ENCODE measurements at places on chromosomes 7 and 10.

- DNase-seq: no peak
These were observed 152.7 kb upstream of the FRMD4A start for GRCh38 chr10:14483417-14483816.

DNA sequence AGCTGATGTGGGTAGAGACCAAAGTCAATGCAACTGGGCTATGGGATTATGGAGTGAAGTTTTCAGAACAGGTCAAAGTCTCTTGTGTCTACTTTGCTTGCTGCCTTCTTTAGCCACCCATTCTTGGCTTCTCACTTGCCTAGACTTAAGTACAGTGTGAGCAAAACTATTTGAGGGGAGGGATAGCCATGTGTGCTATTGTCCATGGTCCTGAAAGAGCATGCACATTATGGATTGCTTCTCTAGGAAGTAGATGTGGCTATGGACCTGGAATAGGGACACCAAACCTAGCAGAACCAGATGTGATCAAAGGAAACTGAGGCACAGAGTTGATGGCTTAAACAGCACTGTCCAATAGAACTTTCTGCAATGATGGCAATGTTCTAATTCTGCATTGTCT is 81.9 kb upstream of the ZNF800 start:
- no peak for DNase-seq

GRCh38 chr10:47009215-47009838 is 98.1 kb downstream of the PTPN20 start:
- no peak for DNase-seq

DNA sequence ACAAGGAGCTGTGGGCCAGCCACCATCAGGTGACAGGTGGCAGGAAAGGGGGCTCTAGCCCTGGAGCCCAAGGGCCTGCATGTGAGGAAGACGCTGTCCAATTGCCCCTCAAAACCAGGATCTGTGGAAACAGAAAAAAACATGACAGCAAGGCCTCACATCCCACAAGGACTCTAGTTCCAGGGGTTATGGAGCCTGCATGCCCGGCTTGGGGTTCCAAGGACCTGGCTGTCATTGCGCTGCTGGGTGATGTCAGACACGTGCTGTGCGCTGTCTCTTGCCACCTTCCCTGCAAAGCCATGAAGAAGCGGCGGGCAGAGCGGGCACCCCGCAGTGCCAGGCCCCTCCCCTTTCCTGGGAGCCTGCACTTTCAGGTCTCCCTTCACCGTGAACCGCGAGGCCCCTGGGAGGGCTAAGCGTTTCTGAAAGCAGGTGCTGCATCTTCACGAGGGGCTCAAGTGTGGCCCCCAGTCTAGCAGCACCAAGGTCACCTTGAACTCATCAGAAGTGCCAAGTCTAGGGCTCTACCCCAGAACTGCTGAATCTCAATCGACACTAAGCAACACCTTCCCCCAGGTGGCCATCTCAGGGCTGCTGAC is 15.1 kb upstream of the CRYGN start:
- no peak for DNase-seq

DNA sequence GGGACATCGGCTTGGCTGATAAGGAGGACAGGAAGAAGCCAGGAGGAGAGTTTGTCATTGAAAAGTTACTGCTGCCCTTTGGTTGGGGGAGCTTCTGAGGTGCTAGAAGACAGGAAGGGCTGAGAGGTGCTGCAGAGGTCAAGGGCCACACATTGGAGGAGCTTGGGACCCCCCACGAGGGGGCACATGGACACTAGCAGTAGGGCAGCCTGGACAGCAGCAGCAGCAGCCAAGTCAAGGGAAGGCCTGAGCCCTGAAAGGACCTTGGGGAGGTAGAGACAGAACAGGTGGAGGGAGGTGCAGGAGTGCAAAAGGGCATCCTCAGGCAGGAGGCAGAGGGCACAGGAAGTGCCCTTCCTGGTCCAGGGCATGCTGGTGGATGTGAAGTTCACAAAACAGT is 439.7 kb upstream of the IGFBP3 start:
- no peak for DNase-seq

GRCh38 chr7:128427289-128427891 is 17.6 kb upstream of the IMPDH1 start:
- peak; percentile 77 for DNase-seq

GRCh38 chr7:10724449-10724848 is 249.2 kb upstream of the PHF14 start:
- no peak for DNase-seq

GRCh38 chr7:77284616-77285015 is 85.0 kb upstream of the FGL2 start:
- DNase-seq: no peak

GRCh38 chr10:114167985-114168384 is 6.0 kb downstream of the CCDC186 start:
- DNase-seq: no peak

- no peak for DNase-seq
These were observed 17.9 kb upstream of the CLEC2L start for GRCh38 chr7:139505563-139505962.

- DNase-seq: no peak
These were observed 47.6 kb upstream of the NKX6-2 start for GRCh38 chr10:132833421-132834111.

DNA sequence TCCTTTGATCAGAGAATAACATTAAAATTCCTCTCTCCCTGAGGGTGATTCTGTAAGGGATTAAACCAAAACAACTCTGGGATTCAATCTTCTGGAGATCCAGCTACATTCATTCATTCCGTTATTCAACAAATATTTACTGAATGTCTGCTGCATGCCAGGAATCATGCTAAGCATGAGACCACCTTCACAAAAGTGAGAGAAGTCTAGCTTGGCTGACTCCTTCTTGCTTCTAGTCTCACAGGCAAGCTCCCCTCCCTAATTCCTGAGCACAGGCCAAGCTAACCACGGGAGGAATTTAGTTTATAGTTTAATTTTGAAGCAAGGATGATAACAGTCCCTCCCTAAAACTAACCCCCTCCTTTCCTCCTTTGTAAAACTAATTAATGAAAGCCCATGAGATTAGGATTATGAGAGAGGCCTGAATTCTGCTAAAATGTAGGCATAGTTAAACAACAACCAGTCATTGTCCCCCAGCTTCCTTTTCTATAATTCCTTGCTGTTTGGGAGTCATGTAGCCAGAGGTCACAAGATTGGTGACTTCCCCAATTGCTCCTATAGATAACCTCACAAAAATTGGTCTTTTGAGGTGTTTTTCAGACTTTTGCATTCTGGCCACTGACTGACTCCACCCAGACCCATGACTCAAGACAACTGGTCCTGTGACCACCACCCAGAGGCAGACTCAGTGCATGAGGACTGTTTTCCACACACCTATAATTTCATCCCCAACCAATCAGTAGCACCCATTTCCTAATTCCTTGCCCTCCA is 113.5 kb downstream of the ITGB8 start:
- DNase-seq: peak; percentile 77

DNA sequence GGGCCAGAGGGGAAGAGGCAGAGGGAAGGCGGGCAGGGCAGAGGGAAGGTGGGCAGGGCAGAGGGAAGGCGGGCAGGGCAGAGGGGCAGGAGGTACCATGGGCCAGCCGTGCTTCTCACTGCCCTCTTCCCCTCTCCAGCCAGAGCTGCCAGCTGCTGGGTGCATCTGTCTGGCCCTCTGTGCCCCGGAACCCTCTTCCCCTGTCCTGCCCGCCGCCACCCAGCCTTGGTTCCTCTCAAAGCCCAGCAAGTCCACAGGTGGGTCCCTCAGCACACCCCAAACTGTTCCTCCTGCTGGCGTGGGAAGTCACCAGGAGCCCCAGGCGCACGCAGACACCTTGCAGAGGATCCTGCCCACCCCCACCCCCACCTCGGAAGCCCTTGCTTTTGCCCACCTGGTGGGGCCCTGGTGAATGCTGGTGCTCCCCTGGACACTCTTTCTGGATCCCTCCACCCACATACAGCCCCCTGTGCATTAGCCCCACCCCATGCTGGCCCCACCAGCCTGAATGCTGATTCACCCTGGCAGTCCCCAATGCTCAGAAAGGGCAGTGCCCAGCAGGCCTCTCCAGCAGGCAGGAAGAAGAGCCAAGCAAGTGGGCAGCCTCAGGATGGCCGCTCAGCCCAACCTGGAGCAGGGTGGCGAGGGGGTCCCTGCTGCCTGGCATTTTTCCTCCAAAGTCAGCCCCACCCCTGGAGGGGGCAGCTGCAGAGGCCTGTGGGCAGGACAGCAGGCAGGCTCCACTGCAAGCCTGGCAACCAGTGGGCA is 1.9 kb upstream of the PWWP2B start:
- DNase-seq: no peak

DNA sequence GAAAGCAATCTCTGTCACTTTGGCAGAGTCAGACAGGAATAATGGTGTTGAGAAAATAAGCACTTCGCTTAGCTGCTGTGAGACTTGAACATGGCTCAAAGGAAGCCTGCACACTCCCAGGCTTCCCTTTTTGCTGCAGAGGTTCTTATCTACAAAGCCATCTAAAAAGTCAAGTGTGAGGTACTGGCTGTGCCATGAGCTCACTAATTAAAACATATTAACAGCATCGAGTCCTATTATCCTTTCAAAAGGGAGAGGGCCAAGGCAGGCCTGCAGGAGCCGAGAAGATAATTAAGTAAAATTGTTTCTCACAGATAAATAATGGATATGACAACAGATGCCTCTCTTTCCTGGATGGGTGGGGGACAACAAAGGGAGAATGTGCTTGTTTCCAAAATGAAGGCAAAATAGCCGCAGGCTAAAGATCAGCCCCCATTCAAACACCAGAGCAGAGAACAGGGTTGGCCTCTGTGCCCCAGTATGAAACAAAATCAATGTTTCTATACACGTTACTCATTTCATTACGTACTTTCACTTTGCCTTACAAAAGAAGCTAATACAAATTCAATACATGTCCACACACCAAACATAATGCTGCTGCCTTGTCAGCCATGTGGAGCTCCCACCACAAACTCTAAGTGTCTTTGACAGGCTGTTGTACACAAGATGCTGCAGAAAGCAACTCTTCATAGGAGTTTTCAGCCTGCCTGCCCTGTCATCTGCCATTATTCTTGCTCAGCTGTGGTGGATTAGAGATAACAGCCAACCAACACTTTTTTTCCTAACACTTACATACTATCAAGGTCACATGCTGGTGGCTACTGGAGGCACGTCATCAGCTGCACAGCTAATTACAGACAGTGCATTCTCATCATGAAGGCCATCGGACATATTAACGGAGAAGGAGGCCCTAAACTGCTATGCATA is 55.3 kb downstream of the ELAPOR2 start:
- no peak for DNase-seq

- DNase-seq: peak; percentile 91
These were observed 96.4 kb upstream of the ZMIZ1 start for GRCh38 chr10:78972160-78972946.

DNA sequence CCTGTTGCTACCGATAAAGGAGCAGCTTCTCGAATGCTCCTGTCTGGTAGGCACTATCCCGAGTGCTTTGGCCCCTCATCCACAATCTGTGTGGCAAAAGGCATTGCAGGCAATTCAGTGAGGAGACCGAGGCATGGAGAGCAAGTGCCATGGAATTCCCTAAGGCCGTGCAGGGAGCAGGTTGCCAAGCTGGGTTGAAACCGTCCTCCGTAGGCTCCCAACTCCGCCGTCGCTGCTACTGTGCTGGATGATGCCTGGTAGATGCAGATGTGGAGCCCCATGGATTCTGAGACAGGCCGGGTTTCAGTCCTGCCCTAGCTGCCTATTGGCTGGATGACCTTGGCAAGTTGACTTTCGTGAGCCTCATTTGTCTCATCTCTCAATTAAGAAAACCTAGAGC is 85.3 kb downstream of the EGFR start:
- DNase-seq: no peak

DNA sequence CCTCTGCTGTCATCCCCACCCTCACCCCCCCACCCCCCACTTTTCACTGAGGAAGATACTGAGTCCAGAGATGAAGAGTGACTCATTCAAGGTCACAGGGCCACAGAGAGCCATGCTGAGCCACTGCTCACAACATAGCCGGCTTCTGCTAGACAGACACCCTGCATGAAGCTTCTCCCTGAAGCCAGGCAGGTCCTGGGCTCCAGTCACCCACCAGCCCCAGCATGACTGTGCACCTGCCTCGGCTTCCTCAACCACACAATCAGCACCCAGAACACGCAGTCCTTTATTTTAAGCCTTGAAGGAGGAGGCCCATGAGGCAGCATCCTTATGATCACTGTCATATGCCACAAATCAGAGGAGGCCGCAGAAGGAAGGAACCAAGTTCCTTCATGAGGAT is 19.2 kb upstream of the PRKAG2 start:
- DNase-seq: no peak

DNA sequence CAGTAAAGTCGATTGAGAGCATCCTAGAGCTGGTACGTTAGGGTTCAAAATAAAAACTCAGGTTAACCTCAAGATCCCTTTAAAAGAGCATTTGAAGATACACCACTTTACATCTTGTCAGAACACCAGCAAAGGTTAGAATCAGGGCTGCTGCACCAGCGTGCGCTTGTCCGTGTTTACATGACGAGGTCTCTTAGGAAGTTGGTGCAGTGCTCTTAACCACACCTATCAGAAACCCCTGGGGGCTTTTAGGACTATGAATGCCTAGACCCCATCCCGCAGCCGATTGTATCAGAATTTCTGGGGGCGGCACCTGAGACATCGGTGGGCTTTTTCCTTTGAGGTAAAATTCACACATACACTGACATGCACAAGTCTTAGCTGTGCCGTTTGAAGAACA is 97.6 kb downstream of the ZMYND11 start:
- no peak for DNase-seq

DNA sequence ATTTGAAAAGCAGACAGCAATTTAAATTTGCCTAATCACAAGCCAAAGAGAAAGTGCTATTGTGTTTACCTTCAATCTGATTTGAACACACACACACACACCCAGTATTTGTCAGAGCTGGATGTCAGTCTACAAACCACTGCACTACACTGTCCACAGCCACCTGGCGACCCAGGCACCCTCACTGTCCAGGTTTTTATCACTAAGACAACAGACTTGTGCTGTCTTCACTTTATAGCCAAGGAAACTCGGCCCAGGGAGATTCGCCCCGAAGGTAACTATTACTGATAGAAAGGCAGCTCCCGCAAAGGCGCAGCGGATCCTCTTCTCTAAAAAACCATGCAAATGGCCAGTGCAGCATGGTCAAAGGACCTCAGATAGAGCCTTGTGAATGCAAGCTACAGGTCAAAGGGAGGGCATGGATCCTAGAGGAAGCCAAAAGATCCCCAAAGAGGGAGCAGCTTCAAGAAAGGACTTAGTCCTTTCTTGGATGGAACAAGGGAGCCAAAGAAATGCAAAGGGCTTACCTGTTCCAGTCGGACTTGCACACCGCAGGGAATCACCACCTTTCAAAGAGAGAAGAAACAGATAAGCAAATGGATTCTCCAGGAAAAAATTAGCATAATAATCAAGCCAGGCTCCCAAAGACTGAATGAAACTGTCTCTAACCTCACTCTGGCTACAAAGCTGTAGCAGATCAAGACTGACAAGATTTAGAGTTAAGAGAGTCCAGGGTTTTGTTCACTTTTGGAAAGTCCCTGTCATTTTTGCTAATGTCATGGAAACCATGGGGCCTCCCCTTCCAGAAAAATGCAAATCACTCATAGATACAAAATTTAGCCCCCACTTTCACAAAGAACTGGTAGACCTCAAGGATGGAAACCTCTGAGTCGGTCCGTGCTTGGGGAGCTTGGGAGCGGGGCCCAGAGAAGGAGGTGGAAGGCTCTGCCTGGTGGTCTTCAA is 101.1 kb downstream of the TNS3 start:
- DNase-seq: peak; percentile 73

- no peak for DNase-seq
These were observed 76.6 kb downstream of the GRM3 start for GRCh38 chr7:86720306-86720705.
